Lung microvascular endothelial cell (primary cell): ENCODE measurements at places on chromosomes 6 and 20.

- DNase-seq, result no peak
These were observed 11.3 kb downstream of the MOXD1 start for GRCh38 chr6:132390017-132390416.

DNA sequence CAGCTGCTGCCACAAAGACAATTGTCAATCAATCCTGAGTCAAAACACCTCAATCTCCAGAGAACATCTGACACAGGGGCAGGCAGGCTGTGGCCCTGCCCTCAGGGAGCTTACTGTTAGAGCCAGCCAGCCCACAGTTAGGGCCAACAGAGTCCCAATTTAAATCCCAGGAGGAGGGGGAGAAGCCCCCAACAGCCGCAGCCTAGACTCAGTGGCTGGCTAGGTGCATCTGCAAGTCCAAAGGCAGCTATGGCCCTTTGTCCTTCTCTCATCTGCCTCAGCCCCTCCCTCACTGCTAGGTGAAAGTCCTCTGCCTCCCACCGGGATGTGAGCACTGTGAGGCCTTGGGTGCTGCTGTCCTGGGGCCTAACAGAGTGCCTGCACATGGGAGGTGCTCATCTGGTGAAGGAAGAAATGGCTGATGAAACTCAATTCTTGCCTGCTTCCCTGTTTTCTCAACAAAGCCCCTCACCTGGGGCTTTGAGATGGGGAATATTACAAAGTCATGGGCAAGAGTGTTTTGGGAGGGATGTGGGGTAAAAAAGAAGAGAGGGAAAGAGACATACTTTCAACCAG is 33.7 kb upstream of the VEGFA start:
- DNase-seq, result no peak

DNA sequence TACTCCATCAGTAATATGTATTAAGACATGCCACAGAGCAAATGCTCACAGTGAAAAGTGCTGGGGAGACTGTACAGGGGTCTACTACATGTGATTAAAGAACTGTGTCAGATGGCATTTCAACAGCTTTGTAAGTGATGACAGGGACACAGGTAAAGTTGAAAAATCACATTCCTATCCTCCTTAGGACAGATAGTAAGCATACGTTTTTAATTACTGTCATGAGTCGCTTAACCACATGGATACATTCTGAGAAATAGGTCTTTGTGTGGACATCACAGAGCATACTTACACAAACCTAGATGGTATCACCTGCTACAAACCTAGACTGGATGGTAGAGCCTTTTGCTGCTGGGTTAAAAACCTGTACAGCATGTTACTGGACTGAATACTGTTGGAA is 645.8 kb upstream of the AGPAT4 start:
- DNase-seq, result no peak

DNA sequence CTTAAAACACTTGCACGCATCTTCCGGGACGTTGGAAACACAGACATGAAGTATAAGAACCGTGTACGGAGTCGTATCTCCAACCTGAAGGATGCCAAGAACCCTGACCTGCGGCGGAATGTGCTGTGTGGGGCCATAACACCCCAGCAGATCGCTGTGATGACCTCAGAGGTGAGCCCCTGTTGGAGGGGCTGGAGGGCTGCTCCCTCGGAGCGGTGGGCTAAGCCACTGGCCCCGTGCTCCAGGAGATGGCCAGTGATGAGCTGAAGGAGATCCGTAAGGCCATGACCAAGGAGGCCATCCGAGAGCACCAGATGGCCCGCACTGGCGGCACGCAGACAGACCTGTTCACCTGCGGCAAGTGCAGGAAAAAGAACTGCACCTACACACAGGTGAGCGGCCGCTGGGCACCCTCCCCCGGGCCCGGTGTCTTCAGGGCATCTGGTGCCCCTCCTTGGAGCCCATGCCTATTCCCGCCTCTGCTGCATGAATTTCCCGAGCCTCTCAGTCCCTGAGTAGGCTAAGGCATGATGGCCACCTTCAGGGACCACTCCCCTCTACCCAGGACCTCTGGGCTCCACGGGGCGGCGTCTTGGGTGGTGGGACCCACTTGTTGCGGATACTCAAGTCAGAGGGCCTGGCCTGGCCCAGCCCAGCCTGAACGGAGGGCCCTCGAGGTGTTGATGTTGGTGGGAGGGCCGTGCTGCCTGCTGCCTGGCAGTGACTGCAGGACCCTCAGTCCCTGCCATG is 7.4 kb downstream of the TCEA2 start:
- no peak for DNase-seq

GRCh38 chr6:80566361-80566760 is 459.9 kb downstream of the BCKDHB start:
- no peak for DNase-seq

GRCh38 chr6:4902363-4902762 is 101.5 kb downstream of the RPP40 start:
- no peak for DNase-seq

GRCh38 chr6:134802426-134803058 is 147.4 kb downstream of the ALDH8A1 start:
- DNase-seq, result no peak

GRCh38 chr6:166934174-166934573 is 22.2 kb downstream of the RNASET2 start:
- DNase-seq, result no peak

GRCh38 chr6:34196833-34197195 is 39.9 kb upstream of the HMGA1 start:
- no peak for DNase-seq

DNA sequence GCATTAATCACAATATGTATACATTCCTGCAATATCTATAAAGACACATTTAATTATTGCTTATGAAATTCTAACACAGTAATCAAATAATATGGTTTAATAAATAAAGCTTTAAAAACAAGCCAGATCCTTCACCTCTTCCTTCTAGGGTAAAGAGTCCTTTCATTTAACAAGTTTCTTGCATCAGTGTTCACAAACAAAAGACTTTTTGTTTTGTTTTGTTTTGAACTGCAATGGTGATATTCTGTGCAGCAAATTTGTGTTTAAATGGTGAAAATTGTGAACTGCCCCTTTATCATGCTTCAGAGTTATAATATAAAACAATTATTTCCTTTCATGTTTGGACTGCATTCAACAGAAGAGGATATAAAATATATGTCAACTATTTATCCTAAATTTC is 177.3 kb downstream of the EPHA7 start:
- no peak for DNase-seq

DNA sequence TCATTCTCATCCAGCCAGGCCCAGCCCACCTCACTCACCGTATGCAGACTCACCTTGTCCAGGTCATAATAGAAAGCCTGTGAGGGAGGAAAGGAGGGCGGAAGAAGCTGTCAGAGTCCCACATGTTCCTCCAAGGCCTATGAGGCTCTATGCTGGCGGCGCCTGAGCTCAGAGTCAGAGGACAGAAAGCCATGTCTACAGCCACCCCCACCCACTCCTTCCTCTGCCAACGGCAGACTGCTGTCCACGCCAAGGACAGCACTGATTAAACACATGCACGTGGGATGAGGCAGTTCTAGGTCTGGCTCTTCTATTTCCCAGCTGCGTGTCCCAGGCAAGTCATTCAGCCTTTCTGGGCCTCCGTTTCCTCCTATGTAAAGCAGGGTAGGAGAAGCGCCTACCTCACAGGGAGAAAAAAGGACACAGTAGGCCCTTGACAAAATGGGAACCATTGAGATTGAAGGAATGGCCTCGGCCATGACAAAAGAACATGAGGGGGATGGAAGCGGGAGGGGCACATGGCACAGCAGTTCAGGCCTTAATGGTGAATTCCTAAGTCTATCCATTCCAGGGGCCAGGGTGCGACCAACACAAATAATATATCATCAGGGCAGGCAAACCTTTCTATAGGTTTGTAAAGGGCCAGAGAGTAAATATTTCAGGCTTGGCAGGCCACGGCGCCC is 80.1 kb downstream of the RIPOR3 start:
- no peak for DNase-seq

GRCh38 chr6:54879188-54879985 is 32.8 kb downstream of the FAM83B start:
- no peak for DNase-seq

DNA sequence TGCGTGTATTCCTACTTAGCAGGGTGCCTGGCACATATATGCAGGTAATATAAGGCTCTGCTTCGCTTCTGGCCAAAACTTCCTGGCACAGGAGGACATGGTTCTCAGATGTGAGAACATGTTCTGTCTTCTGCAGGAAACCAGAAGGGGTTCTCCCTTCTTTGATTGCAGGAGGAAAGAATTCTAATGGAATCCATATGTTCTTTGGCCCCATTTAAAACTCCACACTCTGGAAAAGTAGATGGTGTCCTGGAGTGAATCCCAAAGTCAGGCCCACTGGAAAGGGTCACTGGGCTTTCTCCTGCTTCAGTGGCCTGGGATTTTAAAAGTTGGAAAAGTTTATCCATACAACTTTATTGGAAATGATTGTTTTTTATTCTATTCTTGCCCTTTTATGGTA is 16.4 kb upstream of the CYP24A1 start:
- DNase-seq, result no peak

DNA sequence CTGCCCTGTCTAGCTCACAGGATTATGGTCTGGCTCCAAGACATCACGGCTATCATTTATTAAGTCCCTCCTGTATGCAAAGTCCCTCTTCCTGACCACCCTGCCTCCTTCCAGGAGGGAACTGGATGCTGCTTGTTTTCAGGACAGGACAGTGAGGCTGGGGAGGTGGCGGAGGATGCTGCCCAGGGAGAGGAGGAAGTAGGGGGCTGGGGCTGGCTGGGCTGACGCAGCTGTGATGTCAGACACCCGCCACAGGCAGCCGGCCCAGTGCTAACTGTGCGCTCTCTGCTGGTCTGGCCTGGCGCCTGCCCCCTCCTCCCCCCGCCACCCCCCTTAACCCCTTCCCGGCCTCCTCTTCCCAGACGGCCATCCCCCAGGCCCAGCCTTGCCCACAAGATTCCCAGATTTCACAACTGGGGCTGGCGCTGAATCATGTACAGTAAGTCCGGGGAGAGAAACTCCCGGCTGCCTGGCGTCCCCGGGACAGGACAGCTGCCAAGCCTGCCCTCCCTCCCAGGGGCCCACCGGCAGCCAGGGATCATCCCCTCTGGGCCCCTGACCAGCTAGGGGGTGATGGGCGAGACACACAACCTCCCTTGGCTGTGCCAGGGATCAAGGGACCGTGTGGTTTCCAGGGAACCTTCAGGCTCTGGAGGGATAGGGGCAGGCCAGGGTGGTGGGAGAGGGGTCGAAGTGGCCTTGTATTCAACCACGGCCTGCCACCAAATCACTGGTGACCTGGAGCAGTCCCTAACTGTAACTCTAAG is 118.1 kb downstream of the CEBPB start:
- peak; percentile 87 for DNase-seq

- DNase-seq, result peak; percentile 95
These were observed 138.3 kb upstream of the CDYL start for GRCh38 chr6:4637691-4638433.

- no peak for DNase-seq
These were observed 440.0 kb downstream of the HAO1 start for GRCh38 chr20:7500231-7500663.

DNA sequence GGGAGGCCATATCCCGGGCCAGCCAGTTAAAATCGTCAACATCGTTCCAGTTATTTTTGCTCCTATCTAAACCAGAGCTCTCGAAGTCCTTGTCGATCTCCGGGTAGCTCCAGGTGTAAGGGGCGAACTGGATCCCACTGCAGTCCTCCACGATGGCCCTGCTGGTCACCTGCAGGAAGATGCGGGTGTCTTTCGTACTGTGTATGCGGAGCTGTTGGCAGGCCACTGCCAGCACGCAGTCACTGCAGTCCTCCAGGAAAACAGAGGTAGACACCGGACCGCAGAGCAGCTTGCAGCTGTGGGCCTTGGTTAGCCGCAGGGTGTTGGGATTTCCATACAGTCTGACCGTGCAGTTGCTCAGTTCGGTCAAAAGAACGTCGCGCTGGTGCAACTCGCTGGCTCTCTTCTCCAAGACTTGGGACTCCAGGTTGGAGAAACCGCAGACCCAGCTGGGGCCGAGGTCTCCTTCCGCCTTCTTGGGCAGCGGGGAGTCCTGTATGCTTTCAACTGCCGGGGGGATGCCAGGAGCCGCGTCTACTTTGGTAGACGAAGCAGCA is 742 bp downstream of the TBCC start:
- peak; percentile 41 for DNase-seq

DNA sequence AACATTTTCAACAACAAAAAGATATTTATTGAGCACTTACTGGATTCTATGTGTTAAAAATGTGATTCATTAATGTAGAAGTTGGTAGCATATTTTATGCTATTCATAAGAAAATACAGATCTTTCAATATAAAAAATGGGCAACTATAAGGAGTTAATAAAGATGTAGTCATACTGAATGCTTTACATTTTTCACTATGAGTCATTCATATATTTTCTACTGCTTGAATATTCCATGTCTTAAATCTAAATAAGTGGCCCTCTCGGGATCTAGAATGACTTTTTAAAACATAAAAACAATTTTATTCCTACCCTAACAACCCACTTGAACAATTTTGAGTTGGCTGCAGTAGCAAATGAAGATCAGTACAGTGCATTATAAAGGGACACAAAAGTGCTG is 362.1 kb downstream of the PHF3 start:
- no peak for DNase-seq

- no peak for DNase-seq
These were observed 61.0 kb upstream of the SCGN start for GRCh38 chr6:25590986-25591385.

DNA sequence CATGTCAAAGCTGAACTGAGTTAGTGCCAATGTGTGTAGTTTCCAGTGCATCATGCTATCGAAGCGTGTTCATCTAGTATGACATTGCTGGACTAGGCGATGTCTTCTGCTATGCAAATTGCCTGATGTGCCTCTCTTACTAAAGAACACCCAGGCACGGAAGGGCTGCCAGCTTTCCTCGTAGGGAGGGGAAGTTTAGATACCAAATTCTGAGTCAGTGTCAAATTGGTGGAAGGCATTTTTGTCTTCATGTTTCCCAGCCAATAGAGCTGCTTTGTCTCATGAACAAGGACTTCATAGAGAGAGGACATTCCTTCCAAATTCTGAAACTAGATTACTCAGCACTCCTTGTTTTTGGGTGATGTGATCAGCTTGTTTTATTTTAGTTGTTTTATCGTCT is 320.1 kb downstream of the BTBD3 start:
- DNase-seq, result no peak

- no peak for DNase-seq
These were observed 200.9 kb upstream of the RUNX2 start for GRCh38 chr6:45127185-45127584.

DNA sequence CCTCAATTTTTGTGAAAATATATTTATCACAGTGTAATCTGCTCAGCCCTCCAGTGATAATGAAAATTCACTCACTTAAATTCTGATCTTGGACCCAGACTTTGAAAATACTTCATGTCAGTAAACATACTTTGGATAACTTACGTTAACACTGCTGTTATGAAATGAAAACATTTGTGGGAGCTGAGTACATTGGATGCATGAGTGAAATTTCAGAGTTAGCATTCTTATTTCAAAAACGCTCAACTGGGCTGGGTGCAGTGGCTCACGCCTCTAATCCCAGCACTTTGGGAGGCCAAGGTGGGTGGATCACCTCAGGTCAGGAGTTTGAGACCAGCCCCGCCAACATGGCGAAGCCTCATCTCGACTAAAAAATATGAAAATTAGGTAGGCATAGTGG is 196.4 kb downstream of the UTRN start:
- no peak for DNase-seq

- peak; percentile 42 for DNase-seq
These were observed 9.0 kb upstream of the GRM4 start for GRCh38 chr6:34154668-34155447.

- DNase-seq, result no peak
These were observed 19.9 kb downstream of the TMEM74B start for GRCh38 chr20:1164871-1165270.

GRCh38 chr6:27866357-27867050 is 45.7 kb downstream of the OR2B2 start:
- peak; percentile 63 for DNase-seq

GRCh38 chr6:85516168-85516567 is 66.3 kb downstream of the NT5E start:
- no peak for DNase-seq
